ENCODE measurements at places on chromosomes 5 and 9.

DNA sequence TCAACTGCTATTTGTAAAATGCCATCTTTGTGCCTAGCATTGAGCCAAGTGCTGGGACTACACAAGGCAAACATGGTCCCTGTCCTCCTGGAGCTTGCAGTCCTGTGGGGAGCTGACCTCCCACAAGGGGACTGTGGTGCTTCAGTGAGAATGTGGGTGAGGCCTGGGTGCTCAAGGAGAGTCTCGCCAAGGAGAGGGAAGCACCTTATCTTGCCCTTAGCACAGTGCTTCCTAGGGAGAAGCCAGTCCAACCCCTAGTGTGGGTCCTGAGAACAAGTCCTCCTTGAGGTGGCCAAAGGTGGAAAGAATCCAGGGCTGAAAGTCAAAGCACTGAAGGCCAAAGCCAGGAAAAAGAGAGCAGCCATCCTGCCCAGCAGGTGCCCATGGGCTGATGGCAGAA, 31.1 kb upstream of the MVB12B start:
- DNase-seq = no peak

- DNase-seq = no peak
Measured at GRCh38 chr9:123684393-123685149, 245.4 kb downstream of the DENND1A start.

- DNase-seq = no peak
Measured at GRCh38 chr5:132491368-132492364, 1.1 kb upstream of the IRF1 start.

DNA sequence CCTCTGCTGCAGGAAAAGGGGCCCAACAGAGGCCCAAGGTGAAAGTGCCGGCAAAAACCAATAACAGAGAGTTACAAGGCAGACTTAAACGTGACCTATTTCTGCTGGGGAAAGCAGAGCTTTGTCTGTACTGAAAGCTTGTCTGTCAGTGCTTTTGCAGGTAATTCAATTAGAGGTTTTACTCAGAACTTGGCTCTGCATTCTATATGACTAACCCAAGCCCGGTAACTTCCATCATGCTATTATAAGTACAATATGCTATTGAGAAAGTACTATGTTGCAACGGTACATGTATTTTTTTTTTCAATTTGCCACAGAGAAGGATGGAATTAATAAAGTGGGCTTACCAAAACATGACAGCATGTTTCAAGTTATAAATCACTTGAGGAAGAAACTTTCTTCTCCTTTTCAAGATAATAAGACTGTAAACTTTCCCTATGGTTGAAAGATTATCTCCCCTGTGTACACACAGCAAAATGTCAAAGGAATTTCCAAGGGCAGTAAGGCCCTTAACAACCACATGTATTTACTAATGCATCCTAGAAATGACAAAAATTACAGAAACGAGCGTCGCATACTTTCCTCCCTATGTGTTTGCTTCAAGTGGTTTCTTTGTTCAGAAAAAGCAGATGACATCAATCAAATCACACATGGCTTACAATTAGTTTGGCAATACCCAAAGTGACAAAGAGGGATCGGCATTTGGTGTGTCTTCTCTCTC, 282.4 kb downstream of the EFNA5 start:
- no peak for DNase-seq

DNA sequence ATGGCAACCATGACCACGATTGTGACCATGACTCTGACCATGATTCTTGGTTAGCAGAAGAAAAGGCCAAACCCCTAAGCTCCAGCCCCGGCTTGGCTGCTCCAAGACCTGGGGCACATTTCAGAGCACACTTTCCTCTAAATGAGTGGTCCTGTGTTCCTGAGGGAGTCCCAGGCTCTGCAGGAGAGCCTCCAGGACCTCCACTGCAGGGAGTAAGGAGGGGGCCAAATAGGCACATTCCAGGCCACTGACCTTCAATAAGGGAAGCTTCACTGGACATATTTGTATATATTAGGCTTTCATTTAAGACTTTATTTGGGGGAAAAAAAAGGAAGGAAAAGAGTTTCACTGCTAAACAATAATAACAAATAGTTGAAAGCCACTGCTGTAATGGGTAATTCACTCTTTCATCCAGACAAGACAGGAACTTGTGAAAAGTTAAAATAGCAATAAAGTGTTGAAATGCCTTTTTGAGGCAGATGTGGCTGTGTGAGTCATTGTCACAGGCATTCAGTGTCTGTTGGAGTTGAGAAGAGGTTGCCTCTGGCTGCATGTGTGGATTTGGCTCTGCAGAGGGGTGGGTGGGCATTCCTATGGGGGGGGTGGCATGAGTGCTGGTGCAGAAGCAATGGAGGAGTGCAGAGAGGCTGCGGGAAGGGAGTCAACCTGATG, 63.9 kb upstream of the TGFBR1 start:
- DNase-seq = no peak
